GM06990 (cell line): ENCODE measurements at places on chromosomes 1 and 21.

DNA sequence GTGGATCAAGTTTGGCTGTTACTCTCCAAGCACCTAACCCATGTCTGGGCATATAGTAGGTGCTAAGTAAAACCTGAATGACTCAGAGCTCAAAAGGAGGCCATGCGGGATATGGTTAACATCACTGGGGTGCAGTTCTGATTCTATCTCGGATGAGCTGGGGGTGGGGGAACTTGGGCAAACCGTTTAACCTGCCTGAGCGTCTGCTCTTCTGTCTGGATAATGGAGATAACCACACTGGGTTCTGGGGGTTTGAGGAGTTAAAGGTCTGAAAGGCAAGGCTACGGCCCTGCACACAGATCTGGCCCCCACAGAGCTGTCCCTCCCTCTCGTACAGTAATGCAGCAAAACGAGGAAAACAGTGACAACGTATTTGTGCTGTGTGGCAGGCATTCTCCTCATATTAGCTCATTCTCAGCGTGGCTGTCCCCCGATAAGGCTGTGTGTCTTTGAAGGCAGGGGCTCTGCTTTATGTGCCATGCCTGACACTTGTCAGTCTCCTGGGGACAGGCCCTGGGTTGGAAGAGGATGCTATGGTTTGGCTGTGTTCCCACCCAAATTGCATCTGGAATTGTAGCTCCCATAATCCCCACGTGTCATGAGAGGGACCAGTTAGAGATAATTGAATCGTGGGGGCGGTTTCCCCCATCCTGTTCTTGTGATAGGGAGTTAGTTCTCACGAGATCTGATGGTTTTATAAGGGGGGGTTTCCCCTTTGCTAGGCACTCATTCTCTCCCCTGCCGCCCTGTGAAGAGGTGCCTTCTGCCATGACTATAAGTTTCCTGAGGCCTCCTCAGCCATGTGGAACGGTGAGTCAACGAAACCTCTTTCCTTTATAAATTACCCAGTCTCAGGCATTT lies 6.8 kb upstream of the ALDH4A1 start:
- DNase-seq = no peak

- no peak for DNase-seq
These were observed 57.1 kb upstream of the COL18A1 start for GRCh38 chr21:45347712-45348499.

DNA sequence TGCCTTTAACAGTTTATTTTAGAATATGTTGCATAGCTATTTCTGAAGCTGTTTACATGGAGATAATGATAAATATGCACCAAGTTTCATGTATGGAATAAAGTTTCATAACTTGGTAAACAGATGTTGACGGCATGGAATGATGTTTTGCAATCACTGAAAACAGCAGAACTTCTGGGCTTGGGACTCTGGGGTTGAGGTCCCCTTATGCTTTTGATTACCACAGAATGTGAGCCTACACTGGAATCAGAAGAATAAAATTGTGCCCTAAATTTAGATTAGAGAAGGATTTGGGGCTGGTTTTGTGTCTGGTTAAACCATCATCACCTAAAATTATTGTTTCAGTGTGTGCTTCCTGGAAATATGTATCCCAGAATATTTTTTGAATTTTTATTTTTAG lies 11.1 kb downstream of the KRTAP24-1 start:
- no peak for DNase-seq

DNA sequence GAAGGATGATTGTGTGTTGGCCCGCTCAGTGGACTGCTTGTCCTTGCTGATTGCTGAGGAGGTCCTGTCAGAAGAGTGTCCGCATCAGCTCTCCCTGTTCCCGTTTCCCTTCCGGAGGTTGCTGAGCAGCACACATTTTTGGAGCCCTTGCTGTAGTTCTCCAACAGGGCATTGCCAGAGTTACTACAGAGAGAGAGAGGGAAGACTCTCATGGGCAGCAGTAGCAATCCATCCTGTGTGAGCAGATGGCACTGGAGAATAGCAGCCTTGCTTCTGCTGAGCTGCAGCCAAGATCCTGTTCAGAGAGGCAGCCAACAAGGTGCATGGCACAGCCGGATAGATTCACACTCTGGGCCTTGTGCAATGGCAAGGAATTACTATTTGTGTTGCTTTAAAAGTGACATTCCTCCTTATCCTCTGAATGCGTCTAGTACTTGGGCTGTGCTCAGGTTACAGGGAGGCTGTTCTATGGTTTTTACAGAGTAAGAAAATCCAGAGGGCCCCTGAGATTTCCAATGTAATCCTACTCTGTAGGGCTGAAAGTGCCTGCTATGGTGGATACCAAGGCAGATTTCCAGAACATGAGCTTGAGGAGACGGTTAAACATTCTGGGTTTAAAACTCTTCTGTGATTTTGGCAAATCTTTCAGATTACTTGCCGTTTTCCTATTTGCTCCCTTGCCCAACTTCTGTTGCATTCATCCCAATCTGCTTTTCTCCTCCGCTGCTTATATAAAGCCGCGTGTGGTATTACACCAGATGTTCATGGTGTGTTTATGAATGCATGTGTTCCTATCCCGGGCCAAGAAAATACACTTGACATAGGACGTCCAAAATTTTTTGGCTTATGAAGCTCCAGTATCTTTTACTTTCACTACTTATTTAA lies 27.4 kb downstream of the AK4 start:
- no peak for DNase-seq

DNA sequence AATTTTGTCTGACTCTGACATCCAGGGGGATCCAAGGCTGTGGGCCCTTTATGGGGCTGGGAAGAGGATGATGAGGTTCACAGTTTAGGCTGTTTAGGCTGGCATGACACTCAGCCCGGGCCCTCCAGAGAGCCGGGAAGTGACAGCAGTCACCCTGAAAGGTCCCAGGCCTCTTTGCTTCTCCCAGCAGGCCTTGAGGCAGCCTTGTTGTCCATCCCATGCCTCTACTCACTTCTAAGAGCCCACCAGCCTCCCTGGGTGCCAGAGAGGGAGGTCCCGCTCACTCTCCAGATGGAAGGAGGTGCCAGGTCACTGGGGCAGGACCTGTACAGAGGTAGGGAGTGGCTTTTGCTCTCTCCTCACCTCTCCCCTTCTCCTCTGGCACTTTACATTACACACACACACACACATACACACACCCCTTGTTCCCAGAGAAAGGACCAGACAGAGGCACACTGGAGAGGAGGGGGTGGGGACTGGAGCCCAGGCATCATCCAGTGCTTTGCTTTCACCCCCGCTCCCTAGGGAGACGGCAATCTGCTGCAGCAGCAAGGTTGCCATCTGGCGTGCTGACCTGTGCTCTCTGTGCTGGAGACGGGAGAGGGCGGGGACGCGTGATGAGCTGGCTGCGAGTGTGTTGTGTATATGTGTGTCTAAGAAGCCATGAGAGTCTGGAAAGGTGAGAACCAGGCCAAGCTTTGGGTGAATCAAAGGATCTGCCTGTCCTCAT lies 4.6 kb downstream of the KLHDC8A start:
- DNase-seq = no peak

- no peak for DNase-seq
These were observed 41.2 kb downstream of the SKI start for GRCh38 chr1:2269193-2269921.

DNA sequence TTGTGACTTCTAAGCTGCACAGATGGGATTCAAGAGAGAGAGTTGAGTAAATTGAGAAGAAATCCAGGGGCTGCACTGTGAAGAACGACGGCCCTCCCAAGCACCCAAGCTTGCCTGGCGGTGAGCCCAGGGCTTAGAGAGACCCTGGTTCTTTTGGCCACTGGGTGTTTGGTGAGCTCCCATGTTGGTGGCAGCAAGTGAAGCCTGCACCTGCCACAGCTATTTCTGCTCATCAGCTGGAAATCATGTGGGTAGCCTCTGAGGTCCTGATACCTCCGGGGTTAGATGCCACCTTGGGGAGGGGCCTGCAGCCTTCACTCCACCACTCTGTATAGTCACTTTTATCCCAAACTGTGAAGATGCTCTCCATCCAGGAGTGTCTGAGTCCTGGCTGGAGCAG lies 6.2 kb upstream of the BTG2 start:
- DNase-seq = no peak

DNA sequence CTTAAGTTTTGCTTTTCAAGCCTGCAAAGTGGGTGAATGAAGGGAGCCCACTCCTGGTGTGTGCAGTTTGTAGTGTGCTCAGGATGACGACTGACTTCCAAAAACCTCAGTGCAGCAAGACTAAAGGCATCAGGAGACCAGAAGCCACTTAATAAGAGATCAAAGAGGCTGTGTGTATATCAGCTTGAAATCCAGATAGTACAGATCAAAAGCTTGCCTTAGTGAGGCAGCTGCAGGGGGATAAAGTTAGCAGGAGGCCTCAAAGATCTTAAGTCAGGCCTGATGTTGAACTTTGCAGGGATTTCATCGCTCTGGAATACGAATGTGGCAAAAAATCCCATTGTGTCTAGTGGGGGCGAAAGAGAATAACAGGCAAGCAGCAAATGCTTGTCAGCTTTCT lies 99.8 kb downstream of the PATJ start:
- no peak for DNase-seq

DNA sequence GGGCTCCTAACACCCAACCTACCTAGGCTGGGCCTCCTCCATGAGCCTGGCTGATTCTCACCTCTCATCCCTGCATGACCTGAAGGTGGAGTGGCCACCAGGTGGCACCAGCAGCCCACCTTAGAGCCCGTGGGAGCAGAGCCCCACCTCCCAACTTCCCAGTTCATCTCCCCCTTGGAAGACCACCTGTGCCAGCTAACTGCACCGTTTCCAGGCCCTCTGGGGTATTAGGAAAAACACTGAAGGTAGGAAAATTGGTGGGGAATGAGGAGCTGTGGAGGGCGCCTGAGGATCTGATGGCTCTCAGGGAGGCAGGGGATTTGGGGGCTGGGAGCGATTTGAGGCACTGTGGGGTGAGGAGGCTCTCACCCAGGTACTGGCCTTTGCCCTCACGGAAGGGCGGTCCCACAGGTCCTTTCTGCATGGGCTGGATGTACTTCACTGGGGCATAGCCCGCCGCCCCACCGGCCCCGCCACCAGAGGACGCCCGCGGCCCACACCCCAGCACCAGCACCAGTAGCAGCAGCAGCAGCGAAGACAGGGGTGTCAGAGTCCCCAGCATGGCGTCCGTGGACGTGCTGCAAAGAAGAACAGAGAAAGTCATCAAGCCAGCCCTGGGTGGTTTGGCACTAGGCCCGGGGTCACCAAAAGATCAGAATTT lies 11.1 kb downstream of the ADPRS start:
- peak; percentile 75 for DNase-seq

DNA sequence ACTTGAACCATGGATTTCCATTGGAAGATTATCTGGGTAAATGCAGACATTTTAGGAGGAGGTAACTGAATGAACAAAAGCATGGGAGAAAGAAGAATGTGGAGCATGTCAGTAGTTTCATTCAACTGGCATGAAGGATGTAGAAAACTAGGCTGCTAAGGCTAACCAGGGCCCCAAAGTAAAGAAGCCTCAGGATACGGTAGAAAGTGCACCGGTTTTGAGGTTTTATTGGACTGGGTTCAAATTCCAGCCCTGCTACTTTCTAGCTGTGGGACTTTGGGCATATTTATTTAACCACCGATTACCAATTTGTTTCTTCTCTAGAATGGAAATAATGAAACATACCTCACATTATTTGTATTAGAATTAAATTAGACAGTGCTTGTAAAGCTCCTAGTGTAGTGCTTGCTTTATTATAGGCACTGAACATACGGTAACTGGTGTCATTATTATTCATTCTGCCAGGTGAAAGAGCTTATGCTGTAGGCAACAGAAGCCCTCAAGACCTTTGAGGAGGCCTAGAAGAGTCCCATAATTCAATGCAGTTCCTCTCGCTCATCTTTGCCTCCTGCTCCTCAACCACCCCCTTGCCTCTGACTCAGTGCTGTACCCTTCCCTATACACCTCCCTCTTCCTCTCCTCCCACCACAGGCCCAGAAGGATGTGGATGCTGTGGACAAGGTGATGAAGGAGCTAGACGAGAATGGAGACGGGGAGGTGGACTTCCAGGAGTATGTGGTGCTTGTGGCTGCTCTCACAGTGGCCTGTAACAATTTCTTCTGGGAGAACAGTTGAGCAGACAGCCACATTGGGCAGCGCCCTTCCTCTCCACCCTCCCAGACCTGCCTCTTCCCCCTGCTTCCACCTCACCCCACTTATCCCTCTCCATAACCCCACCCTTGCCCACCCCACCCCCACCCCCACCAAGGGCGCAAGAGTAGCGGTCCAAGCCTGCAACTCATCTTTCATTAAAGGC lies 2.5 kb upstream of the CHTOP start:
- no peak for DNase-seq

- DNase-seq = no peak
These were observed 684.4 kb downstream of the PLA2G4A start for GRCh38 chr1:187513190-187513589.

DNA sequence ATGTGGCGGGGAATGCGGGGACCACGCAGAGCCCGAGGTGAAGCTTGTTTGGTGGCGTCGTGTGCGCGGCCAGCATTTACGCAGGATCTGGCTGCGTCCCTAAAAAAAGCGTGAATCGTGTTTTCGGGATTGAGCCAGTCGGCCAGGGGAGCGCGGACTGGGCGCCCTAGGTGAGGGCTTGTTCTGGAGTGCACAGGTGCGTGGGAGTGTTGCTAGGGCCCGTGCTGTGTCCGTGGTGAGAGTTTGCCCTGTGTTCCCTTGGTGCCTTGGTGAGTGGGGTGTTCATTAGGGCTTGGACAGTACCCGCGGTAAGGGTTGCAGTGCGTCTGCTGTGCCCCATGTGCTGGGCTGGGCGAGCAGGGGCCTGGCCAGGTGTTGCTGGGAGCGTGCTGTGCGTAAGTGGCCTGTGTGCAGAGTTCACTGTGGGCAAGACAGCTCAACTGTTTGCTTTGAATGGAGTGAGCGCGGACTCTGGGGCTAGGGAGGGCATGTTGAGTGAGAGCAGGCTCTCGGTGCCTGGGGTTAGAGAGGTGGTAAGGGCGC lies 673 bp downstream of the CD46 start:
- no peak for DNase-seq

- DNase-seq = no peak
These were observed 170.2 kb downstream of the RUNX1 start for GRCh38 chr21:34878940-34879339.

DNA sequence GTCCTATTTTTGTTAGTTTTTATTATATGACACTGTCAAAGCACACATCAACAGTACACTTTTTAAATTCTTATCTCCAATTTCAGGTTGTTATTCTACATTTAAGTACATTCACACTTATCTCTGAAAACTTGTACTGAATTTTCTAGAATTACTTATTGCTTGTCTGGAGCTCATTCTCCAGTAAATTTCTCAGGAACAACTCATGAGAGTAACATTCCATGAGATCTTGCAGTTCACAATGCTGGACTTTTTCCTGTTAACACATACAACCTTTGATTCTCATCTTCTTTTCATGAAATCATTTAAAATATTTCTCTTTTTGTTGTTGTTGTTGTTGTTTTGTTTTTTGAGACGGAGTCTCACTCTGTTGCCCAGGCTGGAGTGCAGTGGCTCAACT lies 320.9 kb upstream of the CAMK1G start:
- DNase-seq = no peak
